ENCODE measurements at places on chromosomes 7 and 10.

GRCh38 chr10:3398825-3399646 lies 226.5 kb upstream of the PITRM1 start:
- no peak for DNase-seq

DNA sequence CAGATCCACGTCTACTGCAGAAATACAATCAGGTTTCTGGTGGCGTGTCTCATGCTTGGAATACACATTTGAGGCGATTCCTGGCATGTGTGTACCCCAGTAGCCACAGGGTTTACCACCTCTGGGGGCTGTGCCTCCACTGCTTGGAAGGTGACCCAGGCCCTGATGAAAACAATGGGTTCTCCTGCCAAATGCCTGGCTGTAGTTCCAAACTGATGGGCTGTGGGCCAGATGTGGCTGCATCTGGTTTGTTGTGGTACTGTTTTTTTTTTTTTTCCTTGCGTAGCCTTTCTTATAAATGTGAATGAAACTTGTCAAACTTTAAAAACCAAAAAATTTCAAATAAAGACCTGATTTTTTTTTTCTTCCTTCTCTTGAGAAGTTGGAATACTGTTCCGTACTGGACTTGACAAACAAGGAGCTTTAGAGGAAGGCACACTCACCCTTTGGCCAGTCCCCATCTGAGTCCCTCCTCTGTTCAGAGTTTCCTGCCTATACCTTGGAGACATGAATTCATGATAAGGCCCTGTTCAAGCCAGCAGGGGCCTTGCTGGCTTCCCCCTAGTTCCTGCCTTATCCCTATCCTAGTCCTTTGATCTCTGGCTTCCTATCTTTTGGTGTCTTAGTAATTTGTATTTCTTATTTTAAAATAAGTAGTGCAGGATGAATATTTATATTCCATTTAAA lies 217.1 kb downstream of the PHTF2 start:
- DNase-seq = no peak

DNA sequence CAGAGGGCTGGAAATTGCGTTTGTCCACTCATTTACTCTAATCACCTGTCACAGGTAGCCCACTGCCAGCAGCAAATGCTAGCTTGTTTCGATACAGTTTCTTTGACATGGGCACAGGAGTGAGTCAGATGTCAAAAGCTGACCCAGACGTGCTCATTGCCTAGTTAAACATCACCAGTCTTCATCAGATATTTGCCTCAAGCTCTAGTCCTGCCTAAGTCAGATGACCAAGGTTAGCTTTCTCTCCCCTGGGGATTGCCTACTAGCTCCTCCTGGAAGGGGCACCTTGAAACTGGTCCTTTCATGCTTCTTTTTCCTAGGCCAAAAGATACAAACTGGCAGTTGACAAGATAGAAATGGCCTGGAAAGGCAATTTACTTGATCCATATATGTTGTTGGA lies 35.2 kb downstream of the GPAM start:
- DNase-seq = no peak

DNA sequence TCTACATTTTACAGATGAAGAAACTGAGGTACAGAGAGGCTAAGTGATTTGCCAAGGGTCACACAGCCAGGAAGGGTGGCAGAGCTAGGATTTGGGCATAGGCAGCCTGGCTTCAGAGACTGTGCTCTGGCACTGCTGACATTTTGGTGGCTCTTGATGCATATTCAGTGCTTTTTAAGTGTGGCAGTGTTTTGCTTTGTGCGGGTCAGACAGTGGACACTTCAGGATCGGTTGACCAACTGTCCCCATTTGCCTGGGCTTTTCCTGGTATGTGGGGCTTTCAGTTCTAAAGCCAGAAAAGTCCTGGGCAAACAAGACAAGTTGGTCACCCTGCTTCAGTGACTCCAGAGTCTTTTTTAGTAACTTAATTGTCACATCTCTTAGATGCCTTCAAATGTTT lies 35.0 kb downstream of the SUFU start:
- no peak for DNase-seq

DNA sequence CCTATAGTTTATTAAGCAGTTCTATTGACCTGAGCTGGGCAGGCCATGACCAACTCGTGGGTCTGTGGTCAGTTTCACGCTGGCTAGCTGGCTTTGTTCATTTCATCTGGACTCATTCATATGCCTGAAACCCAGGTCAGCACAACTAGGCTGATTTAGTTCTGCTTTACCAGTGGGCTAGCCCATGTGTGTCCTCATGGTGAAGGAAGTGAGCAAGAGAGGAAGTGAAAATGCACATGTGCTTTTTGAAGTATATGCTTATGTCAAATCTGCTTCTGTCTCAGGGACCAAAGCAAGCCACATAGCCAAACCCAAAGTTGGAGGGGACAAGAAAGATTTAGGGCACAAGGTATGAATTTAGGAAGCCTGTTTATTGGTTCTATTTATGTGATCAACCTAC lies 154.5 kb downstream of the RNF133 start:
- DNase-seq = no peak

DNA sequence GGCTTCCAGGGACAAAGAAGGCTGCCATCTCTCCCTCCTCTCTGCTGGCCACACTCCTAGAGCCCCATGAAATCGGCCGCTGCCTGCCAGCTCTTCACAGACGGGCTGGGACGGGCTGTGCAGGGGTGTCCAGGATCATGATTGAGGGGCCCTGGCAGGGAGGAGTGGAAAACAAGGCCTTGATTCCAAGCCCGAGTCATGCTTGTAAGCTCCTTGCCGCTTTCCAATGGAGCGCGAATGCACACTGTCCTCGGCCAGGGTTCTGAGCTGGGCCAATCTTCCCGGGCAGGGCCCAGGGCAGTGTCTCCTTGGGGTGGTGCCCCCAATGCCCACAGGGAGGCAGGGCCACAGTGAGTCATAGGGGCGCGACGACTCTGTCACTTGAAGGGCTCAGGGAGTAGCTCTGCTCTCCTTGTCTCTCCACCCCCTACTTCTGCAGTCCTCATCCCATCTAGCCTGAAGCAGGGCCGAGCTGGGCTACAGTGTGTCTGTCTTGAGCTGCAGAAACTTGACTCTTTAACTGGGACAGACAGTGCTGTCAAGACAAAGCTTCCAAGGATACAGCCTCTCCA lies 186.2 kb upstream of the SVIL start:
- no peak for DNase-seq

DNA sequence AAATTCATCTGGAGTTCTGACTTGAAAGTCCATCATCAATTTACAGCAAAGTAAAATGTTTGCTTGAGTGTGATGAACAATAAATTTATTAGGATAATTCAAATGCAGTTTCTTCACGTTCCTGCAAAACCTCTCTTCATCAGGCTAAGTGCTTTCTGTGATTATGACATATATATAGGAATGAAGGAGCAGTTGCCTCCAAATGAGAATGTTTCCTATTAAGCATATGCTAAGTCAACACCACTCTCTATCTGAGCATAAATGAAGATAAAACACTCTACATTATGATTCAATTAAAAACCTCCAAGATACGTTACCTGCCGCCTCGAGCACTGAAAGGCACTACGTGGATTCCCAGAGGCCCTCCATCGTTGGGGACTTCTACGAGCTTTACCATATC lies 416.1 kb downstream of the PARD3 start:
- DNase-seq = no peak

GRCh38 chr10:9076066-9076465 lies 1021.6 kb downstream of the GATA3 start:
- DNase-seq = no peak
